Cardiac muscle cell (in vitro differentiated cells and primary cell): ENCODE measurements at places on chromosomes 2 and 18.

DNA sequence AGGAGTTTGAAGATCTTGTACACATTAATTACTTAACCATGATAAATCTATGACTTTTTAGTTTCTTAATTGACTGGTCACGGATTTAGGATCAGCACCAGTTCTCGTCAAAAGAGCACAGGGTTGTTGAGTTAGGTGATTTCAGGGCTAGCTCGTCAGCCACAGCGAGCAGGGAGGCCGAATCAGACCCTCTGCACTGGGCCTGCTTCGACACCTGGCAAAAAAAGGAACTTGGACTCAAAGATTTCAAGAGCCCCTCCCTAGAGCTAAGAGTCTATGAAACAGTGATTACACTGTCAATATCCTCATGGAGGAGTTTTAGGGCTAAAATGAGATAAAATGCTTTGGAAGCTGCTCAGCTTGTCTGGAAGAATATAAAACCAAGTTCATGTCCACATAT is 4.6 kb upstream of the SERTAD2 start:
- no peak for DNase-seq

DNA sequence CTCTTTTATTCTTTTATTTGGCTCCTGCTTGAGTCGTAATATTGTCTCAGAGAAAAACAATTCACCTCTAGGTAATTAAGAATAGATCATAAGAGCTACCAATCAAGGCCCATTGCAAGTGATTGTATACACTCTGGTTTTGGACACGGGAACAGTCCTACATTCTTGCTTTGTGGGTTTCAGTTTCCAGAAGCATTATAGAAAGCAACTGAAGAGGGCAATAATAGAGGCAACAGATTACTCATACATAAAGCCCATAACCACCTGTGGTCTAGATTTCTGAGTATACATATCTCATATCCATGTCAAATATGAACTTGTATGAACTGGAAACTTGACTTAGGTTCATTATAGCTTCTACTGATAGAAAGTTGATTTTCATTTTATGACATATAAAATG is 65.4 kb downstream of the DIS3L2 start:
- no peak for DNase-seq

DNA sequence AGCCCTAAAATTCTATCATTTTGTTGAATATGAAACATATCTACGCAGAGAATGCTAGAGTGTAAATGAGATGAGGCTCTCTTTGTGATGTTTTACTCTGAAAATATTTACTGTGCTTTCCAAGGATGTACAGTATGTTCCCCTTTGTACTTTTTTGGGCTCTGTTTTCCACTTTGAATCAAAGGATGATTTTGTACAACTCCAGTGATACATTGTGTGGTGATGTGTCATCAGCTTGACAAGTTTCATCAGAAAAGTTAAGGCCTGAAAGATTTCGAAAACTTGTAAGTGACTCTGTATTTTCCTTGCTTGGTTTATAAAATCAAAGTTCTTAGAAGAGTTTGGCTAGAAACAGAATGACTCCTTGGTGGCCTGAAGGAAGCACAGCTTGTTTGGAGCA is 206.3 kb downstream of the LTBP1 start:
- no peak for DNase-seq

GRCh38 chr2:75592888-75593287 is 32.1 kb upstream of the EVA1A start:
- DNase-seq = no peak

DNA sequence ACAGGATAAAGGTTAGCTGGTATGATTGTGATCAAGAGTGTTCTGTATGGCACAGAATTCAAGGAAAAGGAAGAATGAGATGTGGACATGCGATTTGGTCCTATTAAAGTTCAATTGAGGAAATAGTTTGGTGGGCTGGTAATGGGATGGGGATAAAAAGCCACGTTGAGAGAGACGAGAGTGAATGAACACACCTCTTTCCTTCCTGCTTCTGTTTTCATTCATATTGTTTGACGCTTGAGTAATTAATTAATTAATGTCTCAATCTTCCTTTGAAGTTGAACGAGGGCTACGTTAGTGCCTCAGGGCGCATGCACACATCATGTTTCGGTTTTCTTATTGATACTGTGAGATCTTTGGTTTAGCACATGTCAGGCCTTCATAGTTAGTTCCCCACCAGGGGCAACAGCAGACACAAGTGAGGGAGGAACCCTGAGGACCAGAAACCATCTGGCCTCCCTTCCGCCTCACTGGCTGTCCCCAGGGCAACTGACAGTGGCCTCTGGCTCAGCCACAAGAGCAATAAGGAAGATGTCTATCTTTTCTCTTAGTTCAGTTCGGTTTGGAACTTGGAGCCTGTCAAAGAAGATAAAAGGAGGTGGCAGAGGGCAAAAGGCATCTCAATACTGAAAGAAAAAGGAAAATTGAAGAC is 116.0 kb downstream of the LIPG start:
- DNase-seq = no peak

DNA sequence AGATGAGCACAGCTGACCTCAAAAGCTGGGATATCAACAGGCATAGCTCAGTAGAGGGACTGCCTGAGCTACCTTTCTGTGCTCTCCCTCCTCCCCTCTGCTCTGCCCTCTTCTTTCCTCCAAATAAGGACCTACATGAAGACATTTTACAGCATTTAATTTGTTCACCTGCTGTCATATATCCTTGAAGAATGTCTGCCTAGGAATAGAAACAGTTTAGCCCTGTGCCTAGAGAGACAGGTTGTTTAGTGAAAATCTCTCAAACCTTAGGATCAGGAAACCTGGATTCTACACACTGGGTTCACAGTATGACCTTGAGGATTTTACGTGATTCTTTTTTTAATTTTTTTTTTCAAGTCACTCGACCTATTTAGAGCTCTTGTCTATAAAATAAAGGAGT is 213.0 kb upstream of the SETBP1 start:
- DNase-seq = no peak

GRCh38 chr2:37838541-37839167 is 86.4 kb upstream of the RMDN2 start:
- no peak for DNase-seq

- no peak for DNase-seq
Measured at GRCh38 chr2:150431561-150432311, 55.7 kb downstream of the RND3 start.
